Hematopoietic multipotent progenitor cell treated with erythropoietin and hydrocortisone succinate and interleukin-3 and kit ligand, for 8 days (in vitro differentiated cells): ENCODE measurements at places on chromosomes 3 and 15.

DNA sequence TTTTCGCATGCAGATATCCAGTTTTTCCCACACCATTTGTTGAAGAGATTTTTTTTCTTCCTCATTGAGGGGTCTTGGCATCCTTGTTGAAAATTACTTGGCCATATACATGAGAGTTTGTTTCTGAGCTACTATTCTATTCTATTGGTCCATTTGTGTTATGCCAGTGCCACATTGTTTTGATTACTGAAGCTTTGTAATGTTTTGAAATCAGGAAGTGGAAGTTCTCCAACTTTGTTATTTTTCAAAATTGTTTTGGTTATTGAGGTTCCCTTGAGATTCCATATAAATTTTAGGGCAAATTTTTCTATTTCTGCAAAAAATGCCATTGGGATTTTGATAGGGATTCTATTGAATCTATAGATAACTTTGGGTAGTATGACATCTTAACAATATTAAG lies 130.3 kb upstream of the PFN2 start:
- no peak for DNase-seq

DNA sequence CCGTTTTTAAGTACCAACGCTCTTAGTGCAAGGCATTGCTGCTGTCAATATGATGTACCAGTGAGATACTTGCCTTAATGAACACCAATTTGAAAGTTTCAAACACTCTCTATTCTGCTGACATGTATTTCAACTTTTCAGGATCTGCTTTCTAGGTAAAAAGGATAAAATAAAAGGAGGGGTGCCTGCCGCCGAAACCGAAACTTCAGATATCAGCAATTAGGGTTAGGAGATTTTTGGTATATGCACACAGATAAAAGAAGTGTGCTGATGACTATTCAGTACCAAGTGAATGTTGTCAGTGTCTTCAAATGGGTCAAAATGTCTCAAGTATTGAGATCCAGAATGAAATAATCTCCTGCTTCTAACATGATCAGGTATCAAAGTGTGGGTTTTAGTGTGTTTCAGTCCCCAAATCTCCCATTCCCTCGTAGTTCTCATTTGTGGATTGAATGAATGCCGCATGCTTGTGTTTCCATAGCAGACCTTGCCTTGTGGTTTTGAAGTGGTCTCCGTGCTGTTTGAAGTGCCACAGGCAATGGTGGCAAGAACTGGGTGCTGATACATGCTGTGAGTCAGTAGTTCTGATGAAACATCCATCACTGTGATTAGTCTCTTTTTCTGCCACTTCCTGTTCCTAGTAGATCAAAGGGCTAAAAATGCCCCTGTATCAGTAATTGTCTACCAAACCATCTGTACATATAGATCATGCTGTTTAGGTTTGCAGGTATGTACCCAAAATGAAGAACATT lies 22.5 kb downstream of the CHST14 start:
- no peak for DNase-seq

- no peak for DNase-seq
These were observed 53.0 kb downstream of the CYP19A1 start for GRCh38 chr15:51285399-51285798.

DNA sequence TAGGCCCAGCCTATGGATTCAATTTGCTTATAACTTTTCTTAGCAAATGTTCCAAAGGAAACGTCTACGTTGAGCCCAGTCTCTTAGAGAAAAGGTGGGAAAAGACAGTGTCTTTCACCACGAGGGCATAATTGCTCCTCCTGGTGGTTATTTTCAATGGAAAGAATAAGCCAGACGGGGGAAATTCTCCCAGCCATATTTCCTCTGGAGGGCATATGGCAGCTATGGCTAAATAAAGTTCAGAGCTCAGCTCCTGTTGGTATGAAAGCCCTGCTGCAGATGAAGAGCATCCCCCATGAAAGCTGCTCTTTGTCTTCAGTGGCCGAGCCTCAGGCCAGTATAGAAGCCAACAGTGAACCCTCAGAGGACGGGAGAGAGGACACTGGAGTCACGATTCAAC lies 297.9 kb downstream of the RYR3 start:
- peak; percentile 26 for DNase-seq

GRCh38 chr15:93025625-93025982 lies 63.4 kb downstream of the RGMA start:
- no peak for DNase-seq

GRCh38 chr15:39616731-39617455 lies 36.0 kb downstream of the THBS1 start:
- no peak for DNase-seq

DNA sequence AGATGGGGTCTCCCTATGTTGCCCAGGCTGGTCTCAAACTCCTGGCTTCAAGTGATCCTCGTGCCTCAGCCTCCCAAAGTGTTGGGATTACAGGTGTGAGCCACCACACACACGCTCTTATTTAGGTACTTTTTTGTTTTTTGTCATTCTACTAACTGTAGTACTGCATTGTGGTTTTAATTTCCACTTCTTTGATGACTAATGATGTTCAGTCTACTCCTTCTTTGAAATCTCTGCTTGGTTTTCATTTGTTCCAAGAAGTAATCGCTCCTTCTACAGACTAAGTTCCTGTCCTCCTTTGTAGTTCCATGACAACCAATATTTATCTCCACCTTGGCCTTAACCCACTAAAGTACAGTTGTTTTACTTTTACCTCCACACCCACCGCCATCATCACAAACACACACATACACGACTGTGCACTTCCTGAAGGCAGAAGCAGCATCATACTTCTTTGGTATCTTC lies 529 bp upstream of the DLEC1 start:
- DNase-seq: no peak

DNA sequence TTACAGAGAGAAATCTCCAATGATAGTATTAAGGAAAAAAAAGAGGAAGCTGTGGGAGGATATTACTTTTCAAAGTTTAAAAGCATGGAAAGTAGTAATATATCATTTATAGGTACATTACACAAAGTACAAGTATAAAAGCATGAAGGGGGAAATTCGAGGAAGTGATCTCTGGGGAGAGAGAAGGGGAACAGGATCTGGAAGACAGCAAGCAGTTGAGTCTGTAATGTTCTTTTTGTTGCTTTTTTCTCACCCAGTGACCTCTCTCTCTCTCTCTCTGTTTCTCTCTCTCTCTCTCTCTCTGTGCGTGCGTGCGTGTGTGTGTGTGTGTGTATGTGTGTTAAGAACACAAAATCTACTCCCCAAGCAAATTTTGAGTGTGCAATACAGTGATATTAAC lies 10.2 kb downstream of the C3orf20 start:
- no peak for DNase-seq

- peak; percentile 18 for DNase-seq
These were observed at the start of gene LRRK1 for GRCh38 chr15:100918690-100919480. Gene LRRK1, plus strand, starts transcription at chr15:100919357. Its CDS starts 5,276 bp downstream, at chr15:100924633.

GRCh38 chr15:91886878-91887277 lies 33.4 kb downstream of the SLCO3A1 start:
- DNase-seq: no peak

- DNase-seq: no peak
These were observed 166.6 kb downstream of the TPRG1 start for GRCh38 chr3:189338366-189338765.

DNA sequence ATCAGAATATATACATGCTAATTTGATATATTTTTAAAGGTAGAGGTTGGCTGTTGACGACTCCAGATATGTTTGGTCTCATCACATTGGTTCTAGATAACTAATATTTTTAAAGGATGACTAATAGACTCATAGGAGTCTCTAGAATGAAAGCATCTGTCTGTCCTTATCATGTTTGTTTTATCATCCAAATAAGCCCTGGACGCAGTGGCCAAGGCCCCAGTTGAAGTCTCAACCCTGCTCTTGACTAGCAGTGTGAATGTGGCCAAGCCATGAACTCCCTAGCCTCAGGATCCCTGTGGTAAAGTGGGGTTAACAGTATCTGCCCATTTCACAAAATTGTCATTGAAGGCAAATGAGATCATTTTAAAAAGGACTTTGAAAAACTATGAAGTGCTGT lies 53.6 kb downstream of the ABHD2 start:
- no peak for DNase-seq

- DNase-seq: no peak
These were observed 35.9 kb downstream of the CGNL1 start for GRCh38 chr15:57411945-57412768.

GRCh38 chr3:101096444-101096843 lies 103.2 kb upstream of the ABI3BP start:
- DNase-seq: no peak

DNA sequence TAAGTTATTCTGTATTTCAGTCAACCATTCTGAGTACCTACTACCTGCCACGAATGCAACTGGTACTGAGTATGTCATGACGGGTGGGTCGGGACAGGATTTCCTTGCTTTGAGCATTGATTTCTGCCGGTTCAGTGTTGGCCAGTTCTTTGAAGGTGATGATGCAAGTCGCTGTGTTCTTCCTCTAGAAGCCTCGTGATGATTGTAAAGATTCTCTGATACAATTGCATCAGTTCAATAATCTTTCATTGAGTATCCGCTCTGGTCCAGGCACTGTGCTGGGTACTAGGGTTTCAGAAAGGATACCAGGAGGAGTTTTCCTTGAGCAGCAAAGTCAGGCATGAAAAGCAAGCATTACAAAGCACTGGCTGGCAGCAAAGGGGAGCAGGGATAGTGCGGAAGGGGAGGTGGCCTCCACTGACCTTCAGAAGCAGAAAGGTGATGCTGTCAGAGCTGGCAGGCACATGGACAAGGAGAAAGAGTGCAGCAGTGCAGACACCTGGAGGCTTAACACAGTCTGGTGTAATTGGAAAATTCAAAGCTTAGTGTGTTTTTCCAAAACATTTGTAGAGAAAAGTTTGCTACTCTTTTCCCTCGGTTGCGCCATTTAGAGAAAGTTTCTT lies 100.1 kb downstream of the RPL39L start:
- no peak for DNase-seq

DNA sequence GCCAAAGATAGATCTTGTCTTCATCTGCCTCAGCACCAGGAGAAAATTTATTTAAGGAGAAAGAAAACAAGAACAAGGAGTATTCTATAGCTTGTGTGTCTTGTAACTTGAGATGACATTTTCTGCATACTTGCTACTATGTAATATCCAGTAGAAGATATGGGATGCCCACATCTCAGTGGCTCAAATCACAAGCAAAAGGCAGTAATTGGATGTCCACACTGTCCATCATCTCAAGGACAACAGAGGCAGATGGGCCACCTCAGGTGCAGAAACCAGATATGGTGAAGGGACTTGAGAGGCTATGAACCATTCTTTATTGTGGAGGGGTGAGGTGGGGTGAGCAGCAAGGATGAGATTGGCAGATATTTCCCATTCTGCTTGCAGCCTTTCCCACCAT lies 309.0 kb downstream of the GBE1 start:
- no peak for DNase-seq

- no peak for DNase-seq
These were observed 164.8 kb upstream of the RORA start for GRCh38 chr15:61393949-61394348.

GRCh38 chr15:51307811-51308210 lies 30.6 kb downstream of the CYP19A1 start:
- DNase-seq: no peak

- no peak for DNase-seq
These were observed 154.6 kb upstream of the MBNL1 start for GRCh38 chr3:152113992-152114651.

DNA sequence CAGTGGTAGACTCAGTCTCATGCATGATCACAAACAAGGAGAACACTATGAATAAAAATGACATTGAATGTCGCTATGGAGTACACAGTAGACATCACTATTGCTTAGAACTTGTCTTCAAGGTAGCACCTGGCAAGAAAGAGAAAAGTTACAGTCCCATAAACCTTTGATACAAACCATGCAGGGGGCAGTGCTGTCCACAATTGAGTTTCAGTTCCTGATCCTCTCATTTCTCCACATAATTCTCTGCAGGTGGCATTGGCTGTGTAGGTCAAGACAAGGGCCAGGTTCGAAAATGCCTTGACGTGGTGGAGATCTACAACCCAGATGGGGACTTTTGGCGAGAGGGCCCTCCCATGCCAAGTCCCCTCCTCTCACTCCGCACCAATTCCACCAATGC lies 47.9 kb downstream of the KBTBD12 start:
- no peak for DNase-seq

DNA sequence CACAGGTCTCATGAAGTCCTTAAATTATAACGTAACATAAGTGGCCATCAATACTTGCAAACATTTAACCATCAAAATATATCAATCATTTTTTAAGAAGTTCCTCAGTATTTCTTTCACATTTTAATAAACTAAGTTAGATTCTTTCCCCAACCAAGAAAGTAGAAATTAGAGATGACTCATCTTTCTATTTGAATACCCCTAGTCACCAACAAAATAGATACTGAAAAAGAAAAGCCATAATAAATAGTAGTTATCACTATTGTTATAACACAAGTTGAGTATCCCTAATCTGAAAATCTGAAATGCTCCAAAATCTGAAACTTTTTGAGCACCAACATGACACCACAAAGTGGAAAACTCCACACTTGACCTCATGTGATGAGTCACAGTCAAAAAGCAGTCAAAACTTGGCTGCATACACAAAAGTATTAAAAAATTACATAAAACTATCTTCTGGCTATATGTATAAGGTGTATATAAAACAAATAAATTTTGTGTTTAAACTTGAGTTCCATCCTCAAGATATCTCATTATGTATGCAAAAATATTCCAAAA lies 3.7 kb downstream of the SHQ1 start:
- no peak for DNase-seq

- DNase-seq: no peak
These were observed 3.0 kb upstream of the COL8A1 start for GRCh38 chr3:99635348-99635747.

- DNase-seq: peak; percentile 75
These were observed 3.6 kb downstream of the CXCR6 start for GRCh38 chr3:45946875-45947274.
